Body of pancreas (tissue), 4 donors: ENCODE measurements at places on chromosomes 4 and X. TPM values are rescaled to one million over a fixed set of nuclear protein-coding genes. Genes with fewer than 3 reads are reported as not detected.

GRCh38 chr4:6608758-6609414 lies 31.6 kb upstream of the MRFAP1 start:
- H3K4me3 ChIP-seq = no peak overlapping the region
- no peaks in the 10 kb centered on the region for H3K4me1 ChIP-seq
- H3K36me3 ChIP-seq = peaks cover 12% of the 10 kb centered on the region
- H3K27ac ChIP-seq = no peak overlapping the region

Gene ZDHHC15
- total RNA-seq = 2.3 TPM

GRCh38 chr4:52716364-52717151 lies 34.7 kb downstream of the ERVMER34-1 start:
- DNase-seq = no peak
- H3K27ac ChIP-seq = no peak overlapping the region
- peaks cover 35% of the 10 kb centered on the region for H3K4me1 ChIP-seq

DNA sequence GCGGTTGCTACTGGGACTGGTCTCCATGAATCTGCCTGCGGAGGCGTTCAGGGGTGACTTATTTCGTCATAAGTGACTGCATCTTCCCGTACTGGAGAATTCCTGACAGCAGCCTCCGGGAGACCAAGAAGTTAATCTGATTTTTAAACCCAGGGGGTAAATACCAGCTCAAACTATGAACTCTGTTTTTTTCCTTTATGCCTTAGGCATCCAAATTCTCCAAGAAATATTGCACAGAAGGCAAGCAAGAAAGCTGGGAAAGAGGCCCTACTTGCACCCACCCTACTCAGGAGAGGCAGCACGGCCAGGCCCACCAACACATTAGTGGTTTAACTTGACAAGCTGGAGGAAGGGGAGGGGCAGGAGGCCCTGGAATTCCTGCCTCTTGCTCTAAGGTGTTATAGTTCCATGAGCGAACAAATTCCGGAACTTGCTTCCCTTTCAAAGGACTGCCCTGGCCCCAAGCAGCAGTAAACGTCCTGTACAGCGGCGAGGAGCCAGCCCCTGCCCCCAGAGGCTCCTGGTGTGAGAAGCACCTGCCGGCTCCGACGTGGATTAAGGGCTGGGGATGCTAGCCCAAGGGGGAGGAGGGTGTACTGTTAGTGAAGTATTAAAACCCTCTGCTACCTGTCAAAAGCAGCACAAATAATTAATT lies 177.2 kb downstream of the AFAP1 start:
- no peaks in the 10 kb centered on the region for H3K4me1 ChIP-seq
- H3K27ac ChIP-seq = no peak overlapping the region
- no peaks in the 10 kb centered on the region for H3K36me3 ChIP-seq
- DNase-seq = no peak
- no peaks in the 10 kb centered on the region for H3K27me3 ChIP-seq

GRCh38 chrX:80807606-80807991 lies 2.1 kb downstream of the BRWD3 start:
- peak overlapping the region; percentile 80 for H3K27ac ChIP-seq
- no peaks in the 10 kb centered on the region for H3K27me3 ChIP-seq
- H3K36me3 ChIP-seq = no peaks in the 10 kb centered on the region
- DNase-seq = no peak

DNA sequence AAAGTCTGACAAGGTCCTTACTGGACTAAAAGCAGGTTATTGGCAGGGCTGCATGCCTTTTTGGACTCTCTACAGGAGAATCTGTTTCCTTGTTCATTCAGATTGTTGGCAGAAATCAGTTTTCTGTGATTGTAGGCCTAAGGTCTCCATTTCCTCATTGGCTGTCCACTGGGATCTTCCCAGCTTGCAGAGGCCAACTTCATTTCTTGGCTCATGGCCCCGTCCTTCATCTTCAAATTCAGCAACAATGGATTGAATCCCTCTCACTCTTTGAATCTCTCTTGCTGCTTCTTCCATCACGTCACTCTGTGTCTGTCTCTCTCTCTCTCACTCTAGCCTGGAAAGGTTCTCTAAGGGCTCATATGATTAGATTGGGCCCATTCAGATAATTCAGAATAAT lies 14.9 kb upstream of the GLUD2 start:
- H3K4me1 ChIP-seq = no peaks in the 10 kb centered on the region
- DNase-seq = no peak
- H3K36me3 ChIP-seq = no peaks in the 10 kb centered on the region
